ENCODE measurements at places on chromosomes 7 and 10.

GRCh38 chr10:97805949-97806348, 34.1 kb upstream of the SFRP5 start:
- no peak for DNase-seq

DNA sequence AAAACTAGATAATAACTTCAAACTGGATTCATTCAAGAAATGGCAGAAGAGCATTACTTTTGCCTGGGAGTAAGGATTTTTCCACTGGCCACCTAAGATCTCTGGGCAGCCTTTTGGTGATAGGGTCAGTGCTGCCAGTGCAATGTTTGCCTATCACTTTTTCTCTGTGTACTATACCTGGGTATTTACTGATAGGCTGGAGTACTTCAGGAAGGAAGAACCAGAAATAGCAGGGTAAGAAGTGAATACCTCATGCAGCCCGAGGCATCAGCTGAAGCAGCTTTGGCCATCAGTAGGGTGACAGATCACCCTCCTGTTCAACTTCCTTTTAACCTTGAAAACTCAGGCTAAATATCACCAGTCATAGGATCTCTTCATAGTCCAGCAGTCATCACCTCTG, 5.5 kb upstream of the PAPSS2 start:
- no peak for DNase-seq

- DNase-seq: no peak
These were observed 10.1 kb downstream of the PSAP start for GRCh38 chr10:71840958-71841335.

DNA sequence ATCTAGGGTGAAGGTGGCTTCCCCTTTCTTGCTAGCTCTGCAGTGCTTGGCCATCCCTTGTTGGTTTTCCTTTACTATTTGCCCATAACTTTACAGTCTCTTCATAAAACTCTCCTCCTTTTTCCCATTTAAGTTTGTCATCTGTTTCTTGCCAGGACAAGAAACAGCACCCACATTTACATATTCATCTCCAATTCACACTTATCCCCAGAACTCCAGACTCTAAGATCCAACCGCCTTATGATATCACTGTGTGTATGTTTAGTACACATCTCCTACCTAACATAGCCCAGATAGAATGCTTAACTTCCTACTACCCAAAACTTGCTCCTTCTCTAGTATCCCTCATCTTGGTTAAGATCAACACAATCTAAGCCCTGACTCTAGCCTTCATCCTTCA, 622.2 kb downstream of the KCNMA1 start:
- DNase-seq: no peak

- no peak for DNase-seq
These were observed 72.9 kb downstream of the GNAI1 start for GRCh38 chr7:80207501-80207900.

DNA sequence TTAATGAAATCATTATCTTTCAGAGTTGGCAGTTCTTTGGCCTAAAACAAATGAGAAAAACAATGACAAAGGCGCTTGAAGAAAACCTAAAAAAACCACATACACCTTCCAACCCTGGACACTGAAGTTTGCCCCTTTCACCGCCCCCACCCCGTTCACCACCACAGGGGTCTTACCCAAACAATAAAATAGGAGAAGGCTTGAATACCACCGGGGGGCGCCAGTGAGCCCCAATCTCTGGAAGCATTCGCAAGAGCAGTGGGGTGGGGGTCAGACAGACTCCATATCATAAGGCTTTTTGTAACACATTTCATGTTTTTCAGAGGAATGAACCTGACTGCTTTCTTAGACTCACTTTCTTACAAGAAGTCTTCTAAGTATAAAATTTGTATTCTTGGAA, 163.6 kb downstream of the PIP4K2A start:
- DNase-seq: peak; percentile 17

DNA sequence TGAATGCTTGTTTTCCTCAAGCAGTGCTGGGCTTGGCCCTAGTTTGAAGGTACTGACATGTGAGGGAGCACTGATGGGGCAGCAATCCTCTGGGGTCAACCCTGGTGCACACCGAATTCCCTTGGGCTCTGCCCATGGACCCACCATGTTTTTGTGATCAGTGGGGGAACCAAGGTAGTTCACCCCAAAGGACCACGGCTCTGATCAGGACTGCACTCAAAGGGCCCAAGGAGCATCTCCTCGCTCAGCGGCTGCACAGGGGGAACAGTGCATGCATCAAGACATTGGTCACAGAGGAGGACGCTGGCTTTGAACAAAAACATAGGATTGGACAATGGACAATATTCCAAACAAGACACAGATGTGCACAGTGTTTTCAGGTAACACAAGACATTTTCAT, 12.7 kb downstream of the CXCL12 start:
- no peak for DNase-seq

DNA sequence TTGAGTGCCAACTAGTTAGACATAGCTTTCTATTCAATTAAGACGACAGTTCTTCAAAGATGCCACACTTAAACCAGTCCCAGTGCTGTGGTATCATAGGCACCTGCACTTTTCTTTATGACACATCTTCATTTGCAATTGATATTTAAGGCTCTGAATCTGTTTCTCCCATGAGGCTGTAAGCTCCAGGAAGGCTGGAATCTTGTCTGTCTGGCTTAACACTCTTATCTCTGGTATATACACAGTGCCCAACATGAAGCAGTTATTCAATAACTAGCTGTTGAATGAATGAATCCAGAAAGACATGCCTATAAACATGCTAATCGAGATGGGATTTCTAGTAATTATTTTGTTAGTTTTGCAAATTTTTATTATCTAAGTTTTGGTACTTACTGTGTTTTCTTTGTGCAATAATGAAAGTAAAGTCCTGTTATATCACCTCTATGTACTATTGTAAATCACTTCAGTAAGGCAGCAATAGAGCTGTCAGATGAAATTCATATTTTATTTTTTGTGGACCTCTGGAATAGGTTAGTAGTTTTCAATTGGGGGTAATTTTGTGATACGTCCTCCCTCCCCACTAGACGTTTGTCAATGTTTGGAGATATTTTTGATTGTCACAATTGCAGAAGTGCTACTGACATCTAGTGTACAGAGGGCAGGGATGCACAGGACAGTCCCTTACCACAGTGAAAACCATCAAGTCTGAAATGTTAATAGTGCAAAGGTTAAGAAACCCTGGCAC, 51.3 kb upstream of the STEAP4 start:
- no peak for DNase-seq

DNA sequence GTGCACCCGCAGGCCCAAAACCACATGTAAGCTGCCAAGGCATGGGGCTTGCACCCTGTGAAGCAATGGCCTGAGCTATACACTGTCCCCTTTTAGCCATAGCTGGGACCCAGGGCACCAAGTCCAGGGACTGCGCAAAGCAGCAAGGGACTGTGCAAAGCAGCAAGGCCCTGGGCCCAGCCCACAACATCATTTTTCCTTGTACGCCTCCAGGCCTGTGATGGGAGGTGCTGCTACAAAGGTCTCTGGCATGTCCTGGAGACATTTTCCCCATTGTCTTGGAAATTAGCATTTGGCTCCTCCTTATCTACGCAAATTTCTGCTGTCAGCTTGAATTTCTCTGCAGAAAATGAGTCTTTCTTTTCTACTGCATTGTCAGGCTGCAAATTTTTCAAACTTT, 24.8 kb downstream of the ARHGAP19 start:
- no peak for DNase-seq

DNA sequence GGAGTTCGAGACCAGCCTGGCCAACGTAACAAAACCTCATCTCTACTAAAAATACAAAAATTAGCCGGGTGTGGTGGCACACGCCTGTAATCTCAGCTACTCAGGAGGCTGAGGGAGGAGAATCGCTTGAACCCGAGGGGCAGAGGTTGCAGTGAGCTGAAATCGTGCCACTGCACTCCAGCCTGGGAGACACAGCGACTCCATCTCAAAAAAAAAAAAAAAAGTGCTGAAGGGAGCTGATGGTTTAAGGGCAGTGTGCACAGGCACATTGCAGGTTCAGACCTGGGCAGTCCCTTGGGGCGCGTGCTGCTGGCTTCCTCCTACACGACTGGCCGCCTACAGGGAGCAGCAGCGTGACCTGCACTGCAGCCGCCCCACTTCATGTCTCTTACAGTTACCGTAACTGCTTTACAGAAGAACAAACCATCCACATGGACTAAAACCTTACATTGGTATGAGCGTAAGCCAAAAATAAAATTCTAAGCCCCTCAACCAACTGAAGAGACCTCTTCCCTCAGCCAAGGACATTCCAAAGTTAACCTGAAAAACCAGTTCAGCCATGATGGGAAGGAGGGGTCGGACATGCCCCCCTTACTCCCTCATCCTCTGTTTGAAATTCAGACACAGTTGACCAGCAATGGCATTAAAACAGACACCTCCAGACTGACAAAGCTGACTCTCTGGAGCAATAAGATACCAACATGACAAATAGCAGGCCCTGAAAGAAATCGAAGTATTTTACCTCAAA, 262.2 kb downstream of the ZMYND11 start:
- no peak for DNase-seq

DNA sequence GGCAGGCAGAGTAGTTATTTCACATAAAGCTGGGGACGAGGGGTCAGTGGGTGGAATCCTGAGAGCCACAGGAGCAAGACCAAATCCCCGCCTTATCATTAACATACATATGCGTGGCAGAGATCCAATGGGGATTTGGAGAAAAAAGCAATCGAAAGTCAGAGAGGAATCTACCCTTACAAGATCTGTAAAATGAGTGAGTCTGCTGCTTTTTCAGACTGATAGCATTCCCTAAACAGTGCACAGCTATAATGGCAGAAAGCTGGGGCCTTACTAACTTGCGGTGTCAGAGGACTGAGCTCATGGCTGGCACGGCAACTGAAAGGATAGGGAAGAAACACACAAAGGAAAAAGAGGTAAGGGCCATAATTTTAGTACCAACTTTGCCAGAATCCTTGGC, 25.0 kb downstream of the GPR22 start:
- no peak for DNase-seq

GRCh38 chr7:20214921-20215669, 2.1 kb downstream of the MACC1 start:
- DNase-seq: peak; percentile 68

GRCh38 chr10:36073796-36074345, 431.8 kb upstream of the FZD8 start:
- DNase-seq: no peak

- no peak for DNase-seq
These were observed 14.7 kb downstream of the LRRC18 start for GRCh38 chr10:48924988-48925387.

DNA sequence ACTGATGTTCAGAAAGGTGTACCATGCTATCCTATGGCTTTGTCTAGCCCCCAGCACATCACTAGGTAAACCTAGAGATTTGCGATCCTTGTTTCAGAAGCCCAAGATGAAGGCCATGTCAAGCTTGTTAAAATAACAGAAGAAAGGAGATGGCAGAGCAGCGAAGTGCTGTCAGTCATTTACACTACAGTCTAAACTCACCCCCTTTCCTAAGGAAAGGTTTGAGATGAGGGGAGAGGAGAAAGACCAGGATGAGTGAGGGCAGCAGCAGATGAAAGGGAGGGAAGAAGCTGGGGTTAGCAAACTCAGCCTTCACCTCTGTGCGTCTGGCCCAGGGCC, 74.8 kb downstream of the PROSER2 start:
- DNase-seq: no peak

- no peak for DNase-seq
These were observed 73.3 kb downstream of the THSD7A start for GRCh38 chr7:11758627-11759111.

DNA sequence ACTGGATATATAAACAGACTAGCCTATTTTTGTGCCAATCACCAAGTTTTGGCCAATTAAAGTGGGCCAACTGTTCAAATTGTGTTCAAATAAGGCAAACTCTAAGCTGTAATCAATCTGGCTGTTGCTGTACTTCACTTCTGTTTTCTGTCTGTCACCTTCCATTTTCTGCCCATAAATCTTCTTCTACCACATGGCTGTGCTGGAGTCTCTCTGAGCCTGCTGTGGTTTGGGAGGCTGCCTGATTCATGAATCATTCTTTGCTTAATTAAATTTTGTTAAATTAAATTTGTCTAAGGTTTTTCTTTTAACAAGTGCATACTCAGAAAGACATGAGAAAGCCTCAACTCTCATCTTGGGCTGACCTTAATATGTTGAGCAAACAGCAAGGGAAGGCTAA, 172.6 kb upstream of the VIPR2 start:
- DNase-seq: no peak

DNA sequence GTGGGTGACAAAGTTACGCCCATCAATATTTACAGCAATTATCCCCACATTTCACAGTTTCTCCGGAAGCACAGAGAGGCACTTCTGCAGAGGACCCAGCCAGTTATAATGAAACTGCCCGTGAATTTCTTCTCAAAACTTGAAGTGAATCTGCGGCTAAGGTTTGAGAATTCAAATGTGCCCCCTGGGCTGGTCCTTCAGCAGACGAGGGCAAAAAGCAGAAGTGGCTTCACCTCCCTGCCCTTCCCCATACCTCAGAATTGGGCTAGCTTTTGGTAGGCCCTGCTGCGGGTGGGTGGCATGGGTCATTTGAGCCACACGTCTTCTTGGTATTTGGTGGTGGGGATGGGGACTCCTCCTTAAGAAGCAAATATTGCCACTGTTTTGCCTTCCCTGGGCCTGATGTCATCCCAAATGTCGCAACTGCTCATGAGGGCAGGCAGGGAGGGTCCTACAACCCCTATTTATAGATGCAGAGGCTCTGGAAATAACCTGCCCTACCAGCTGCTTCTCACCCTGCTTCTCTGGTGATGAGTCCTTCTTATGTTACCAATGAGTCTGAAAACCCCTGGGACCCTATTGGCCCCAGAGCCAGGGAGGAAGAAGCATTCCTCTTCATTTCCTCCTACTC, 16.6 kb upstream of the WDFY4 start:
- DNase-seq: no peak

DNA sequence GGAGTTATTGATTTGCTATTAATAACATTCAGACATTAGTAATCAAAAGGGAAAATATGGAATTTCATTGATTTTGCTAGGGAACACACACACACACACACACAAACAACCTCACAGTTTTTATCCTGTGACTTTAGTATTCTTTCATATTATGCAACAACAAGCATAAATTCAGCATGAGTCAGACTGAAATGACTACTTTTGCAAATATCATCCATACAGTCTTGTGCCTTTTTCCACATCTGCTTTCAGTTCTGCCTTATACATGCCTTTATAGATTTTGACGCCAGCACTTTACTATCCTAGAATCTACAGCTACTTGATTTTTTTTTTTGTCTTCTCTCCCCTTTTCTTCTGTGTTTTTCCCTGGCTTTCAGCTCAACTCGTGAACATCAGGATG, 975.8 kb upstream of the LRRTM3 start:
- DNase-seq: no peak

DNA sequence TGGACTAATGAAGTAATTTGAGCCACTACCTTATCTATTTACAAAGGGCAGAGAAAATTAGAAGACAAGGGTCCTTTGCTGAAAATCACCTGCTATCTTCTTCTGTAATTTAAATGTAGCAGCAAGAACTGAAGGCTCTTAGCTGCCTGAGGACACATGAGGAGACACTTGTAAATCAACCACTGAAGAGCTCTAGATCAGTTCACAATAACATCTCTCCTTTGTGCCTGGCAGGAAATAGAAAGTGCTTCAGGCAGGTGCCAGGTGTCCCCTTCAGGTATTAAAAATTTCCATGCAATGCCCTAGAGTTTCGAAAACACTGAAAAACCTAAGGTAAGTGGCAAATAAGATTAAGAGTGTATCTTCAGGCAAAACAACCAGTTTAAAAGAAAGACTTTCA, 474.6 kb downstream of the GRM8 start:
- no peak for DNase-seq
